ENCODE measurements at places on chromosomes 1 and 21.

DNA sequence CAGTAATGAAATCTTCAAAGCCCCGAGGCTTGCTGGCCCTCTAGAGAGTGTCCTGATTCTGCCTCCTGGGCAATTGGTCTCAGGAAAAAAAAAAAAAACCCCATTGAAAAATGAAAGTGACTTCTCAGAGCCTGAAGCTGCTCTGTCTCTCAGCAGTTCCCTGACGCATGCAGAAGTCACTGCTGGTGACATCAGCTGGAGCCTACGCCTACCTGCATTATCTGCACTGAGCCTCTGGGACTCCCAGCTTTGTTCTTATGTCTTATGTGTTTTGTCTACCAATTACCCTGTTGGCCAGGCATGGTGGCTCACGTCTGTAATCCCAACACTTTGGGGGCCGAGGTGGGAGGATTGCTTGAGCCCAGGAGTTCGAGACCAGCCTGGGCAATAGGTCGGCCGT, 10.1 kb upstream of the SLC25A33 start:
- no peak for DNase-seq

GRCh38 chr1:41827991-41828570, 90.6 kb downstream of the HIVEP3 start:
- no peak for DNase-seq

DNA sequence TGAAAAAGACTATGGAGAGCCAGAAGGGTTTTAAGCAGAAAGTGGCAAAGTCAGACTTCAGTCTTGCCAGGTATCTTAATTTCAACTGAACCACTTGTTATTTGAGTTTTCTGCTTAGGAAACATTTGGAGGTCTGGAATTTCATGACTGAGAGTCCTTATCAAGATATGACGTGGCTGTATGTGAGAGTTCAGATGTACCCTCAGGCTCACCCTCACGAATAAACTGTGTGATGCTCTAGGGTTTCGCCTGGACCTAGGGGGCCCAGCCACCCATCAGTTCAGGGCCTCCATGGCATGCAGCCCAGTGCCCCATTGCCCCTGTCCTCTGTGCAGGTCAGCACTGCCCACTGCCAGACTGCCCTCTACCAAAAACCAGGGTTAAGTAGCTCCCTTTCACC, 30.6 kb upstream of the TADA1 start:
- DNase-seq: no peak

DNA sequence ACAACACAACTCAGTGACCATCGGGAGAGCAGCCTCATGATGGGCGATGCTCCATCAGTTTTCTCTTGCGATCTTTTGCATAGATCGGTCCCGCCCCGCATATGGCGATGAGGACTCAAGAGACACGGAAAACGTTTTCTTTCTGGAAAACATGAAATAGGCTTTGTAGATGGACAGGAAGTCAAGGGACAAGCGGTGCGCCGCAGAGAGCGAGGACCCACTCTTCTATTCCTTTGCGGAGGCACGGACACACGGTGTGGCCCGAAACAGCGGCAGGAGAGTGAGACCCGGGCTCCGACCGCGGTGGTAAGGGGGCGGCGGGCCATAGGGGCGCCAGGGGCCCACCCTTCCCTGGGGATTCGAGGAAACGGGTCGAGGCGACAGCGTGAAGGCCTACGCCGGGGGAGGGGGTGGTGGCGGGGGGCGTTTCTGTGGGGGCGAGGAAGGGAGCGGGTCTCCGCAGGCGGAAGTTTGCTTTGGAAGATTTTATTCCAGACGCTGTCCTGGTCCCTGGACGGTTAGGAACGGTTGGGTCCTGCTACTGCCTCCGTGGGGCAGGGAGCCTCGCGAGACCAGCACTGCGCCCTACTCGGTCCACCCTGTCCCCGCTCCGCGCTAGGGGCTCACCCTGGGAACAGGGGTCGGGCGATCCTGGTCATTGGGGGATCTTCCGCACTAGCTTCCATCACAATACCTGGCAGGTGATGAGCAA, 796 bp upstream of the TDRKH start:
- no peak for DNase-seq

GRCh38 chr21:16419188-16419921, 689.6 kb downstream of the USP25 start:
- DNase-seq: peak; percentile 70

DNA sequence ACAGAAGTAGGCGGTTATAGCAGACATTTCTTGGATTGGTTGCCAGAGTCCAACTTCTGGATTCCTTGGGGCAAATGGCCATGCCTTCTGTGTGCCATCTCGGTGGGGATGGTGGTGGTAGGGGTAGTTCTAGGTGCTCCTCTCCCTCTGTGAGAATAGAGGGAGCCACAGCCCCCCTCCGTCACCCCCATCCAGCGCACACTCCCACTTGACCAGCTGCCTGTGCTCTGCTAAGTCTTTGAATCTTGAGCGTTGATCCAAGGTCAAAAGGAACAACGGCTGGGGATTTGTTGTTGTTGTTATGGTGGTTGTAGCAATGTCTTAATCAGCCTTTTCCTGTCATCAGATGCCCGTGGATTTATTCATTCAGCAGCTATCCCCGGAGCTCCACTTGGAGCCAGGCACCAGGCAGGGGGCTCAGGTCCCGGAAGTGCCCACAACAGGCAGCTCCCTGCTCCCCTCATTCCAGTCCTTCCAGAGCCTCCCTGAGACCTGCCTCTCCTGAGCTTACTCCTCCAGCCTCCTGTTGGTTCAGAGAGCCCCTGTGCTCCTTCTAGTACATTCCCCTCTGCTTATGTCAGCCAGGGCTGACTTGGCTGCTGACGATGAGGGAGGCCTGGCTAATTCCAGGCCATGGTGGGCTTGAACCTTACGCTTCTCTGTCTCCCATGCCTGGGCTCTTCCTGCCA, 146.6 kb upstream of the WNT4 start:
- DNase-seq: no peak

DNA sequence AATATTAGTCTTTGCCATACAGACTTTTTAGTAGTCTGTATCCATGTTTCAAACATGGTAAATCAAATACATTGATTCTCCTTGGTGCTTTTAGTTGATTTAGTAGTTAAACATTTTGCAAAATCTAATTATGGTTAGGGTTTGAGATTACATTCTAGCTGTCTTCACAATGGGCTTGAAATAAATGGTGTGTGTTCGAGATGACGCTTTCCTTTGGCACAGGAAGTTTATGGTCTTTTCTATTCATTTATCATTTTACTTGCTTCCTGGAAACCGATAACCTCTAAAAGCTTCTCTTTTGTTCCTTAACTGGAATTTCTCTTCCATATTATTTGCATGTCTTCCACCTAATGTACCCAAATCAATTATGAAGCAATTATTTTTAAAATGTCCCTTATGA, 38.4 kb downstream of the ZP4 start:
- no peak for DNase-seq

DNA sequence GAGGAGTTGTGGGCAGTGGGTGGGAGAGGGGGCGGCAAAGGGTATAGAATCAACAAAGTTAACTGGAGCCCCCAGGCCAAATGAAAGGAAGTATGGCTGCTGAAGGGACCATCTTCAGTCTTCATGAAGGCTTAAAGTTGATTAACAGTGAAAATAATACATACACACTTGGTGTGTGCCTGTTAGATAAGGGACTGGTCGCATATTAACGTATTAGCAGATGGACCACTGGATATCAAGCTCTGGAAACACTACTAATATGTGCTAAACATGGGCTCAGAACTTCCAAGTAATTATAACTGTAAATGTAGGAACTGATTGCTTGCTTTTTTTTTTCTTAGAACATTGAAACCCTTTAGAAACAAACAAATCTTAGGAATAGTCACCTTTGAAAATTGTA, 224.7 kb upstream of the KIAA0040 start:
- DNase-seq: no peak

DNA sequence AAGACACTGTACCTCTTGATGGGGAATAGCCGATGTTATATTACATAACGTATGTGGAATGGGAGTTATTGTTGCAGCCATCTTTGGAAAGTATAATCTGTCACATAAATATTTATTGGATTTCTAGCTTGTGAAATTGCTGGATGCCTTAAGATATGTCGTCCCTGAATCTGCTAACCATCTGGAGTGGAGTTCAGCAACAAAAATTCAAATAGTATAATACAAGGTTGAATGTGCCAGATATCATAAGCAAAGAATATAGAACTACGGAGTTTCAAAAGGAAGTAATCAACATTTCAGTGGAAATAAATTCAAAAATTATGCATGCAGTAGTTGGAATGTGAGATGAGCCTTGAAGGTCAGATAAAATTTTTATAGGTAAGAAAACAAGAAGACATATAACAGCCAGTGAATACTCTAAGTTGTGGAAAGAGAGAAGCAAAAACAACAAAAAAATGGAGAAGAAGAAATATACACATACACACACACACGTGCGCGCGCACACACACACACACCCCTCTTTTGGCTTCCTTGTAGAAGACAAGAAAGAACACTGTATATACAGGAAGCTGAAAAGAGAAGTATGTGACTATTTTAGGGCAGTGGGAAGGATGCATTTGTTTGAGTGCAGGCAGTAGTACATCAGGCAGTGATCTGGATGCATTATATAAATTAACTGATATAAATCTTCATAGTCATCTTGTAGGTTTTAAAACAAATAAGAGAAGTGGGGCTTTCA, 516.7 kb downstream of the KCNT2 start:
- DNase-seq: no peak

DNA sequence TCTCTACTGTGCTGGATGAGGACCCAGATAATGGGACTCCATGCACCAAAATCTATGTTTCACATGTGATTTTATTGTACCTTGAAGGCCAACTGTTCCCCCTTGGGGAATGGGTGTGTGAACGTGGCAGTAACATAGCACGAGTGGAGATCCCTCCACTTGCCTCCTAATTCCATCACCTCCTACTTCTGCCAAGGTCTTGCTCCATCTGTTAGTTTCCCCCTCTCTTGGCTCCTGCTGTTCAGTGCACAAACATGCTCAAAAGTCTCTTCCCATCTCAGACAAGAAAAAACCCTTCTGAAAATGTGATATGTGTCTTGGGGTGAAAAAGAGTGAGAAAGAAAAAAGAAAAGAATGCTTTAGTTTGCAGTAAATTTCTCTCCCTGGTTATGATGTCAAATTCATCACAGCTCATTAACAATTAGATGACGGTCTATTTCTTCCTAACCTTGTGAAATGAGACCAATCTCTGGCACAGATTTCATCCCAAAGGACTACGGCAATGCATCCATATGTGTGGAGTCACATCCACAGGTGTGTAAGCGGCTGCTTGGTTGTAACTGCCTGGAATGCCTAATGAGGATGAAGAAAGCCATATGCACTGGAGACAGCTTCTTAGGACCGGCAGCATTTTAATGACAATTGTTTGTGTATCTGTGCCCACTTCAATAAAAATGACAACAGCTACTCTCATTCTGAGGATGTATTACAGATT, 79.3 kb upstream of the DIRAS3 start:
- no peak for DNase-seq

- DNase-seq: no peak
These were observed 14.7 kb upstream of the OR2T27 start for GRCh38 chr1:248670003-248670402.

GRCh38 chr1:13965770-13966398, 265.9 kb downstream of the PRDM2 start:
- peak; percentile 22 for DNase-seq

- DNase-seq: no peak
These were observed 133.4 kb downstream of the PLPPR5 start for GRCh38 chr1:98870959-98871903.

DNA sequence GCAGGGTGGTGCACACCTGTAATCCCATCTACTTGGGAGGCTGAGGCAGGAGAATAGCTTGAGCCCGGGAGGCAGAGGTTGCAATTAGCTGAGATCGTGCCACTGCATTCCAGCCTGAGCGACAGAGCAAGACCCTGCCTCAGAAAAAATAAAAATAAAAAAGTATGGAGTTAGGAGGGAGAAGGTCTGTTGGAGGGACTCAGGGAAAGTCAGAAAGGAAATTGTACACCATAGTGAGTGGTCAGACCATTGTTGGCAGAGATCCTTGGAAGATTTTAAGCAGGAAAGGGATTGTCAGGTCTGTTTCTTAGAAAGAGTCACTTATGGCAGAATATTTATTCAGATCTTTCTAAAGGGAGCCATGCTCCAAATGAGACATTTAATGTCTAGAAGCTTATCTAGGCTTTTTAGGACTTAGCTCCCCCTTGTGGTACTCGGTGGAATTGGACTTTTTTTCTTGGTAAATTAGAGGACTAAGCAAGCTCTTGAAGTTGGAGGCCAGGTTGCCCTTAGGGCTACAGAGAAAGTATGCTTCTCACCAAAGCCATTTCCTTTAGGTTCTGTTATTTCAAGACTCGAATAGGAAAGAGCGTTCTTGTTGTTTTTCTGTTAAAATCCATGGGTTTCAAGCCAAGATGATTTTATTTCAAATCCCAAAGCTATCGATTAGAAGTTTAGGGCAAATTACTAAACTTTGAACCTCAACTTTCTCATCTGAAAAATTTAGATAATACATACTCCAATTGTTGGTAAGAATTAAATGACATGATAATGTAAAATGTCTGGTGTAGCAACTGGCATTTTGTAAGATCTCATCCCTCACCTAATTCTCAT, 16.5 kb downstream of the MIA3 start:
- peak; percentile 84 for DNase-seq

- peak; percentile 90 for DNase-seq
These were observed 34.7 kb downstream of the THRAP3 start for GRCh38 chr1:36258960-36259344.

DNA sequence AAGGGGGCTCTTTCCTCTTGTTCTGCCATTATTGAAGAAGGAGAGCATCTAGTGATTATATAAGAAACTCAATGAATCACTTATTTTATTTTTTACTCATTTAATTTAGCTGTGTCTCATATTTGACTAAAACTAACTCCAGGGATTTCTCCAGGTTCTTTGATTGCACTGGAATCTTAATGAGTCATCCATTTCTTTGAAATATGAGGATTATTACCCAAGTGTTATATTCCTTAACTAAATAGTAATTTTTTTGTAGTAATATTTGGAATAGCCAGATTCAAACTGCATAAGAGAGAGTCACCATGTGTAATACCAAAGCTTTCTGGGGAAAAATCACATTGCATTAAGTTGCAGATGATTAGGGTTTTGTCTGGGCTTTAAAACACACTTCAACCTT, 59.5 kb downstream of the NTMT2 start:
- DNase-seq: no peak

DNA sequence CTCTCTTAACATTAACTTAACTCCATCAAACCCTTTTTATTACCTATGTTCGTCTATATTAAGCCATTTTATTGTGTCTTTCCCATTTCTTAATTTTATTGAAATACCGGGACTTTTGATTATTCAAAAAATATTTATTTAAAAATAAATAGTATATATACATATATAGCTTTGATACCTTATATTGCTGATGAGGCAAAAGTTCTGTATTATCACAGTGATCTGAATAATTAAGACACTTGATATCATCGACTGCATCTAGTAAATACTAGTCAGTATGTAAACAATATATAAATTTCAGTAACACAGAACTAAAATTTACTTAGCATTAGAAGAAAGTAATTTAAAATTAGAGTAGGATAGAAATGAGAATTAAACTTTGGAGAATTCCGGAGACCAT, 22.0 kb downstream of the TTLL7 start:
- DNase-seq: no peak

- no peak for DNase-seq
These were observed 83.8 kb upstream of the ACTL8 start for GRCh38 chr1:17671314-17671705.

- DNase-seq: no peak
These were observed 5.4 kb downstream of the SH2D5 start for GRCh38 chr1:20726932-20727745.

- no peak for DNase-seq
These were observed 53.8 kb downstream of the IER5 start for GRCh38 chr1:181142096-181142958.

Measured in LNCaP clone FGC (cell line).